ENCODE measurements at places on chromosomes 12 and 14. TPM values are rescaled to one million over a fixed set of nuclear protein-coding genes. Genes with fewer than 3 reads are reported as not detected.

PIWIL1 gene
- total RNA-seq = not detected

PFDN5 gene
- 527 TPM for total RNA-seq

GUCY2C gene
- not detected for total RNA-seq

LRRC10 gene
- total RNA-seq = not detected

PLEKHD1 gene
- not detected for total RNA-seq

HOXC12 gene
- total RNA-seq = not detected

NOS1 gene
- 0.61 TPM for total RNA-seq

TXNDC16 gene
- total RNA-seq = 0.67 TPM

PROX2 gene
- not detected for total RNA-seq

ATF1 gene
- 44.3 TPM for total RNA-seq

LALBA gene
- total RNA-seq = not detected

All from A549 treated with GW870086 at 1 μM for 4 hours (cell line).